ENCODE measurements at places on chromosomes 1 and 21.

DNA sequence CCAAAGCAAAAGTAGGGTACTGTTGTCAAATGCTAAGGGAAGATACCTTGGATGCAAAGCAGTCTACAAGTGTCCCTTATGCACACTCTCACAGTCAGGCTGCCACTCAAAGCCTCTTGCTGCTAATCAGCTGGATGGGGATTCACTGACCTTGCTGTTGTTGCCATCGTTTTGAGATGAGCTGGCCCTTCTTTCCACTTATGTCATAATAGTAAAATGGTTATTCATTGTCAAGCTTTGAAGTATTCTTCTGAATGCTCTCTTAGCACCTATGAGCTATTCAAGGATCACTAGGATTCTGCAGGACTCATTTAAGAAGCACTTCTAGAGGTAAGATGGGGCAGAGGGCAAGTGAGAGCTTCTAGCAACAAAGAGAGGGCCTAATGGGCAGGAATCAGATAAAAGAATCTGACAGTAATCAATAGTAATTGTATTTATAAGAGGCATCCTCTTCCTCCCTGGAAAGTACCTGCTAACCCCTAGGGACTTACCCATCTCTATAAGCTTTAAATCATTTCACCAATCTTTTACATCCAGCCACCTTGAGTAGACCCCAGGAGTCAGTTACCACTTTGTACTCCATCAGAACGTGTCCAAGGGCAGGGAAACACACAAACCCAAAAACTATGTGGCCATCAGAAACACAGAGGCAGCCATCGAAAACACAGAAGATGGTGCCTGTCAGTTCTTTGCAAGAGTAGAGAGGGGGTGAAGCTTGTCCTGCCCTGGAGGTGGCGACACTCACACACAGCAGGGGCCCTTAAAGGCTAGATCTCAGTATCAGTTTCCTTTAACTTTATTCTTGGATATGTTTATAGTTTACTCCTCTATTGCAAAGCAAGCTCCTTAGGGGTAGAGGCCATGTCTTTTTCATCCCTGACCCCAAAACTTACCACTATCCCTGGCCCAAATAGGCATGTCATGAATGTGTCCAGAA, 103.7 kb upstream of the NFIA start:
- no peak for DNase-seq

- no peak for DNase-seq
These were observed 62.8 kb downstream of the DTL start for GRCh38 chr1:212098310-212098709.

DNA sequence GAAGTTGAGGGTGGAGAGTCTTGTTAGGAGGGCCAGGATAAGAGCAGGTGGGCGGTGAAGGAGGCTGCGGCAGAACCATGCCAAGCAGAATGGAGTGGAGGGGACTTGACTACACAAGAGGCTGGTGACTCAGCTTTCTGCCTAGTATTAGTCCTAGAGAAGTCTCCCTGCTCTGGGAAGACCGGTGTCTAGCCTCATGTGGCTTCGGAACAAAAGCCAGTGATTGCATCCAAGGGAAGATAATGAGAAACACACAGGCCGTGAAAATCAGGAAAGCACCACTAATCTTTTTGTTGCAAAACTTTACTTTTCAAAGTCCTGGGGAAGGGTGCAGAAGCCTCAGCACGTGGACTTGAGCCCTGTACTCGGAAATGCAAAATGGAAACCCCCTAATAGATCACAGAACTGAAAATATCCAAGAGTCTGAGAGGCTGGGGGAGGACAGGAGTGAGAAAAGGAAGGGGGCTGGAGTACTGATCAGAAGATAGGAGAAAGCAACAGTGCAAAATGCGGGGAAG, 31.4 kb downstream of the DDR2 start:
- peak; percentile 32 for DNase-seq

- peak; percentile 97 for DNase-seq
These were observed at the start of gene SMAP2 for GRCh38 chr1:40373323-40374283. Gene SMAP2 (plus strand): TSS chr1:40373727. CDS start chr1:40374121, 394 bp downstream.

GRCh38 chr21:25980710-25981109, 189.9 kb downstream of the APP start:
- no peak for DNase-seq

DNA sequence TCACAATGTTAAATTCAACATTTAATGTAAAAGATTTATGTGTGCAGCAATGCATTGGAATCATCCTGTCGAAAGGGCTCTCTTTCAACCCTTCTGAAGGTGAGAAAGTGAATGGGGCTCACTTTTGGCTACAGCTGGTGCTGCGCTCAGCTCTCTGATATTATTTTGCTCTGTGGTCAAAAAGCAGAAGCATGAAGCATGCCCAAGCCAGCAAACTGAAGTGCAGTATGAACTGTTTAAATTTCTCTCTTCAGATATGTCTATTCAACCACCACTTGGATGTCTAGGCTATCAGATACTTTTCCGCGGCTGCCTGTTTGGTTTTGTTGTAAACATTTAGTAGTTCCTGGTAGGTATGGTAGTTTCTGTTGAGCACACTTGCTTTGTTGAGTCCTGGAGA, 216.9 kb upstream of the TMPRSS15 start:
- no peak for DNase-seq

DNA sequence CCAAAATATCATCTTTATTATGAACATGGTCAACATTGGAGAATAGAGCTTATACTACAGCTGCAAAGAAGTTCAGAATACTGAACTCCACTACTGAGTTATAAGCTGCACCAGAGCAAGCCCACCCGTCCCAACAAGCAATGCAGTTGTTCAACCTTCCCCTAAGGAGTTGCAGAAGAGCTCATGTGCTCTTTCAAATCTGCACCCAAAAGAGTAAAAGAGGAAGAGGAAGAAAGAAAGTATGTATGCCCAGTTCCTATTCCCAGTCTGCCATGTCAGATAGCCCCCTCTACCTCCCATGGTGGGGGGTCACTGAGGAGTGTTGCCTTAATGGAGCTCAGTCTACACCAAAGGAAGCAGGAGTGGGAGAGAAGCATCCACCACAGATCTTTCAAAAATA, 6.9 kb downstream of the C1orf162 start:
- DNase-seq = no peak

GRCh38 chr21:44989537-44989886, 49.7 kb downstream of the SLX9 start:
- peak; percentile 24 for DNase-seq

DNA sequence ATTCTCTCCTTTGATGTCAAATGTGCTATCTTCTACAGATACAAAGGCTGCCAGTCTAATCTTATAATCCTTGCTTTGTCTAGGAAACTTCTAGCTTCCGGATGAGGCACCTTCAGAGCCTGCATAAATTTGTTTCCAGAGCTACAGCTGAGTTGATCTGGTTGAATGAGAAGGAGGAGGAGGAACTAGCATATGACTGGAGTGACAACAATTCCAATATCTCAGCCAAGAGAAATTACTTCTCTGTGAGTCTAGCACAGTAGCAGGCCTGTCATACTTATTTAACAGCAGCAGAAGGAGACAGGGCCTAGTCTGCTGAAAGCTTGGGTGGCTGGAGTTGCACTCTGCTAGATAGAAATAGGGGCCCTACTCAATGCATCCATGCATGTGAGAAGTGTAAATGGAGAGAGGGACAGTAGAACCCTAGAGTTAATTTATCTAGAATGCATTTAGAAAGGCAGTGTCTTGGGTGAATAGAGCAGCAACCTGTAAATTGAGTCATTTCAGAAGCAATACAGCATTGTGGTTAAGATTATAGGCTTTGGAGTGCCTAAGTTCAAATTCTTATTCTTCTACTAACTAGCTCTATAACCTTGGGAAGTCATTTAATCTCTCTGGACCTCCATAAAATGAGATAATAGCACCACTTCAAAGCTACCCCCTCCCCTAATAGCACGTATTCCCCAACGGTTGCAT, 89.0 kb downstream of the MACF1 start:
- no peak for DNase-seq

DNA sequence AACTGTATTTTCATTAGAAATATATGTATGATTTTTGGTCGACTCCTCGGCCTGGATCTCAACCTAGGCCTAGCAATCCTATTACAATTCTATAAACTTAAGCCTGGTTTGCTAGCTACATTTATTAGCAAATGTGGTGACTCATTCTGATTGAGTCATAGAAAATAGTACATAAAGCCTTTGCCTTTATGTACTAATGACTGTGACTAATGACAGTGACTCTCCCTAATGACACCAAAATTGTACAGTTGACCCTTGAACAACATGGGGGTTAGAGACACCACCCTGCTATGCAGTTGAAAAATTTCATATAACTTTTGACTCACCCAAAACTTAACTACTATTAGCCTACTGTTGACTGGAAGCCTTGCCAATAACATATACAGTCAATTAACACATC, 78.9 kb downstream of the CLEC20A start:
- DNase-seq = no peak

DNA sequence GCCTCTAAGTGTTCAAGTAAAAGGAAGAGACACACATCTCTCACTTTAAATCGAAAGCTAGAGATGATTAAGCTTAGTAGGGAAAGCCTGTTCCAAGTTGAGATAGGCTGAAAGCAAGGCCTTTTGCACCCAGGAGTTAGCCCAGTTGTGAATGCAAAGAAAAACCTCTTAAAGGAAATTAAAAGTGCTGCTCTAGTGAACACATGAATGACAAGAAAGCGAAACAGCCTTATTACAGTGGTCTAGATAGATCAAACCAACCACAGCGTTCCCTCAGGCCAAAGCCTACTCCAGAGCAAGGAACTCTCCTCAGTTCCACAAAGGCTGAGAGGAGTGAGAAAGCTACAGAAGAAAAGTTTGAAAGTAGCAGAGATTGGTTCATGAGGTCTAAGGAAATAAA, 14.9 kb downstream of the TCP10L start:
- no peak for DNase-seq

GRCh38 chr1:93446837-93447451, 974 bp upstream of the FNBP1L start:
- peak; percentile 38 for DNase-seq

DNA sequence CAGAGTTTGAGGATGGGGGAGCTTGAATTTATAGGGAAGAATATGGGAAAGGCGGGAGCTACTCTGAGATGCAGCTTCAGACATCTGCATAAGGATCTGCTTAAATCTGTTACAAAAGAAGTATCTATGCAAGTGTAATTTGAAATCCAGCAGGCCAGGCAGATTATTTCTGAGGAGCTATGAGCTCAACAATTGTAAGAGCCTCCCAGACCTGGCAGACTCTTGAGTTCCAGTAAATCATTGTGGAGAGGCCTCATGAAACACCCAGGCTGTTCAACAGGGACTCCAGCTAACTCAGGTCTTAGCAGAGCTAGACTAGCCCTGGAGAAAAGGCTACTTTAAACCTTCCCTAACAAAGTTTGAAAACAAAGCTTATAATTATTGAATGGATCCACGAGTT, 647.5 kb upstream of the CHRM3 start:
- peak; percentile 33 for DNase-seq

- no peak for DNase-seq
These were observed 47.1 kb downstream of the KANK4 start for GRCh38 chr1:62271948-62272728.

DNA sequence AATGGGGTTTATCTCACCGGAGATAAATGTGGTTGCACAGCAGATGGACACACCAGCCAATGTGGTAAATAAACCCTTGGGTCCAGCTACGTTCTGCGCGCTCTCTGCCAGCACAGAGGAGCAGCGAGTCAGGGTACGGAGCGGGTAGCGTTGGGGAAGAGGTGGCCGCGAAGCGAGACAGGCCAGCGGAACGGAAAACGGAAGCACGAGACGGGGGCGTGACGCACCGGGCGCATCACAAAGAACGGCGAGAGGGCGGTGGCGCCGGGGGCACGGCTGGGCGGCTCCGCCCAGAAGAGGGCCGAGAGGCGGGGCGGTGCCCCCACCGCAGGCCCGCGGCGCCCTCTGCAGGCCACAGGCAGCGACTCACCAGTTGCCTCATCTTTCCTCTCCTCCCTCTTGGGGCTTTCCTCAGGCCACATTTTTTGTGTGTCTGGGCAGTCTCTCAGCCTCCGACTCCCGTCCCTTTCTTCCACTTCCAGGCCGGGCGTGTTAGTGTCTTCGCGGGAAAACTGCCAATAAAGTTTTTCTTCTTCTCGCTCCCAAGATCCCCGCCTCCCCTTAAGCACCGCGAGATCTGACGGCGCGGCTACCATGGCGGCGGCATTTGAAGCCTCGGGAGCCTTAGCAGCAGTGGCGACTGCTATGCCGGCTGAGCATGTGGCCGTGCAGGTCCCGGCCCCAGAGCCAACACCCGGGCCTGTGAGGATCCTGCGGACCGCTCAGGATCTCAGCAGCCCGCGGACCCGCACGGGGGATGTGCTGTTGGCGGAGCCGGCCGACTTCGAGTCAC, at the start of gene DDX20:
TSS of gene DDX20 (plus strand) at position 571 of the 793 bp plus-strand sequence. CDS start at position 595, 24 bp downstream.
- peak; percentile 95 for DNase-seq

DNA sequence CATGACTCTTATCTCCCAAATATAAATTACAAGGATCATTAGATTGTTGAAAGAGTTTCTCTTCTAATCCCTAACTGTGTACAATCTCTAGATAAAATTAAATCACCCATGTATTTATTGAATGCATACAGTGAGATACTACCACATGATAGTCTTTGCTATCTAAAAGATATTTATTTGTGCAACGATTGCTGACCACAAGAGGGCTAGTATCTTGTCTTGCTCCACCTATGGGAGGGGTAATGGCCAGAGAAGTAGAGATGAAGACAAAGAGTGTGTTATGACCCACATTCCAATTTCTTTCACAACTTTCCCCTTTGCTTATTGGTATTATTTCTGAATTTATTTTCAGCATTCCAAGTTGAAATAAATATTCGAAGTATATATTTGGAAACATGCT, 13.7 kb downstream of the PYHIN1 start:
- DNase-seq = no peak

GRCh38 chr21:28220680-28221079, 772.0 kb downstream of the LTN1 start:
- DNase-seq = no peak

- no peak for DNase-seq
These were observed 68.0 kb downstream of the VAV3 start for GRCh38 chr1:107896936-107897335.

- DNase-seq = peak; percentile 83
These were observed 1.0 kb upstream of the PIGV start for GRCh38 chr1:26786437-26787380.

DNA sequence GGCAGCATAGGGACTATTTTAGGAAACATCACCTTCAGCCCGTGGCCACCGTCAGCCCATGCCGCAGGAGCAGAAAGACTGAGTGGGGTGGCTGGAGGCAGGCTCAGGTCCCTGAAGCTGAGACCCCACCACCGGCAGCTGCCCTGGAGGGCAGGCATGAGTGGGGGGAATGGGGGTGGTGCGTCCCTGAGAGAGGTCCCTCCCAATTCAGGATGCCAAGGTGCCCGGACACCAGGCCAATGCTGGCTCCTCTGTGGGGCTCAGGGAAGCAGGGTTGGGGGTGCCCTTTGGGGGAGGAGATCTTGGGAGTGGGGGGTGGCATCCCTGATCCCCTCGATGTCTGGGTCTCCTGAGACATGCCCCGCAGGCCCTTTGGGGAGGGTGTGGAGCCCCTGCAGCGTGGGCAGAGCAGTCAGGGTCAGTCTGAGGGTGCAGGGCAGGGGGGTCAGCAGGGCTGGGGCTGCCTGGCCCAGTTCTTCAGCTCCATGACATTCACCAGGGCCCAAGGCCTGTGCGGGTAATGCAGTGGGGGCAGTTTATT, 998 bp upstream of the TTC34 start:
- DNase-seq = no peak
